ENCODE measurements at places on chromosomes 3 and 15. TPM values are rescaled to one million over a fixed set of nuclear protein-coding genes. Genes with fewer than 3 reads are reported as not detected.

DNA sequence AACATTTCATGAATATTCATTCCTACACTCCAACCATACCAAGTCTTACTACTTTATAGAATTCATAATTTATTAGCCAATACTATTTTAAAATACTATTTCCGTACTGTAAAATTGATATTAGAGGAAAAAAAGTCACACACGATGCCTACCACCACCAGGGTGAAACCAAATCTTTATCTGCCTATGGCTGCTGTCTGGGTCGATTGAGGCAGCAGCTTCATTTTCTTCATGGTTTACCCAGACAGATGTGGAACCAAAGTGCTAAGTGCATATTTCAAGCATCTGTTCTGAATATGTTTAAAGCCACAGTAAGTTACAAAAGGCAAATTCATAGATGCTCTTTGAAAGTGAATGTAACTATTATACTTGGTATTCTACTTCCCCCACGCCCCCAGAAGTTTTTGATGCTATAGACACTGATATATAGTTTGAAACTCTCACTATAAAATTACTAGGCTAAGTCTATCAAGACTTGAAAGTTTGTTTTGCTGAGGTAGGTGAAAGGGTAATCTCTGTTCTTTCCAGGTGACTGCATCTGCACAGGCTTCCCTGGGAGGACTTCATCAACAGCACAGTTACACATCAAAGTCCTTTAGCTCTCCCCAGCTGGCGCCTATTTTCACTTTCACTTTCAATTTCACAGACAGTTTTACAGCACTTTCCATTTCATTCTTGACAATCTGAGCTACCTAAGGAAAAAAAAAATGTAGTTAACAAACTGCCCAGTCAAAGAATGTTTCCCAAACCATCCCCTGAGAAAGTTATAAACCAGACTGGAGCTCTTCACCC lies 113.9 kb downstream of the POLQ start:
- no peaks in the 10 kb centered on the region for H3K4me1 ChIP-seq
- H3K27ac ChIP-seq, result no peak overlapping the region
- H3K4me3 ChIP-seq, result no peak overlapping the region

GRCh38 chr15:60669351-60669750 lies 190.4 kb upstream of the ICE2 start:
- H3K27me3 ChIP-seq, result no peaks in the 10 kb centered on the region
- H3K27ac ChIP-seq, result no peak overlapping the region
- no peaks in the 10 kb centered on the region for H3K36me3 ChIP-seq
- no peak for DNase-seq

KATNBL1 gene
- 50.3 TPM for total RNA-seq

- no peaks in the 10 kb centered on the region for H3K36me3 ChIP-seq
- no peak for DNase-seq
- H3K27me3 ChIP-seq, result no peaks in the 10 kb centered on the region
- H3K4me3 ChIP-seq, result no peak overlapping the region
- peaks cover 5% of the 10 kb centered on the region for H3K4me1 ChIP-seq
- no peak overlapping the region for H3K27ac ChIP-seq
Measured at GRCh38 chr15:47788685-47789084, 71.4 kb downstream of the SEMA6D start.

DNA sequence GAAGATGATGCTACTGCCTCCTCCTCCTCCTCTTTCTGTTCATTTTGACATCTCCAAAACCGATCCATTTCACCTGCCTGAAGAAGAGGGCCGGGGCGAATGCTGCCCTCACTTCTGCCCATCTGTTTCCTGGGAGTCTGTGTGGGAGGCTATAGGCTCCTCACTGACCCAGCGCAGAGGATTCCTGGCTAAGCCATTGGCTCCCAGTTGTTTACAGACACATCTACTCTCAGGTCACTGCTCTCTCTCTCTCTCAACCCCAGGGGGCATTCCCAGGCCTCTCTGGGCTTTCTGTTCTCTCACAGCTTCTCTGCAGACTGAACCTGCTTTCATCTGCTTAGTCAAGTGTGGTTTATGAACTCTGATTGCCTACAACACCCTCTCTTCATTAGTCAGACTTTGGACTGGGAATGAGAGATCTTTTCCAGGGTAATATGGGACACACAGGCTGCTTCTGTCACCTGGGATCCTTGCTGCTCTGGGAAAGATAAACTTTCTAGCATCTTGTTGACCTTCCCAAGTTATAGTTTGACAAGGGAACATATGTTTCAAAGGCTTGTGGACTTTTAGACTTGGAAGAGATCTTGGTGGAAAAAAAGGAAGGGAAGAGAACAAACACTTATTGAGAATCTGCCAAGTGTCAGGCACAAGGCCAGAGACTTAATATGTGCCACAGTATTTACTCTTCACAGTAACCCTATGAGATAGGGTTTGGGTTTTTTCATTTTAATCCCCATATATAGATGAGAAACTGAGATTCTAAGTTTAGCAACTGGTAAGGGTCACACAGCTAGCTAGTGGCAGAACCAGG lies 30.2 kb upstream of the USP3 start:
- no peaks in the 10 kb centered on the region for H3K27me3 ChIP-seq

GRCh38 chr3:43998370-43998835 lies 243.3 kb upstream of the TOPAZ1 start:
- peaks cover 47% of the 10 kb centered on the region for H3K4me1 ChIP-seq
- H3K27me3 ChIP-seq, result peaks cover 3% of the 10 kb centered on the region
- no peaks in the 10 kb centered on the region for H3K36me3 ChIP-seq
- H3K4me3 ChIP-seq, result no peak overlapping the region

- H3K4me1 ChIP-seq, result no peaks in the 10 kb centered on the region
- H3K4me3 ChIP-seq, result no peak overlapping the region
- no peaks in the 10 kb centered on the region for H3K36me3 ChIP-seq
- DNase-seq, result no peak
- no peaks in the 10 kb centered on the region for H3K27me3 ChIP-seq
- H3K27ac ChIP-seq, result no peak overlapping the region
Measured at GRCh38 chr3:17469954-17470353, 272.5 kb downstream of the TBC1D5 start.

GRCh38 chr15:70569091-70569713 lies 194.2 kb downstream of the UACA start:
- no peaks in the 10 kb centered on the region for H3K4me1 ChIP-seq
- H3K27ac ChIP-seq, result no peak overlapping the region
- no peaks in the 10 kb centered on the region for H3K27me3 ChIP-seq
- no peak overlapping the region for H3K4me3 ChIP-seq
- peak; percentile 22 for DNase-seq

DNA sequence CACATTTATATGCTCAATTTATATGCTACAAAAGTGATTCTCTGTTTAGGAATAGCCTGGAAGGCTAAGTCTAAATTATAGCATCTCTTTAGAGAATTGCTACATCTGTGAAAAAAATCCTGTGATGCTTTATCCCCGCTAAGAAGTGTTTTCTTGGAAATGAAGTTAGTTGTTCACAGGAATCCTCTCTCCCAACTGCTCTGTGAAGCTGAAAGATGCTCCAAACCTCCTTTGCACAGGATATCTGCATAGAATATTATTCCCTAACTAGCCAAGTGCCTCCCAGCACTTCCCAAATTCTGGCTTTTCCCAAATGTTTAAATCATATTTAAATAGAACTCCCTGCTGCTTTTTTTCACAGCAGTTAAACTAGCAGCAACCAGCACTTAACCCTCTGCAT lies 132.2 kb downstream of the SRGAP3 start:
- no peaks in the 10 kb centered on the region for H3K27me3 ChIP-seq
- no peak overlapping the region for H3K4me3 ChIP-seq
- DNase-seq, result no peak
- H3K36me3 ChIP-seq, result no peaks in the 10 kb centered on the region
- H3K27ac ChIP-seq, result no peak overlapping the region

DNA sequence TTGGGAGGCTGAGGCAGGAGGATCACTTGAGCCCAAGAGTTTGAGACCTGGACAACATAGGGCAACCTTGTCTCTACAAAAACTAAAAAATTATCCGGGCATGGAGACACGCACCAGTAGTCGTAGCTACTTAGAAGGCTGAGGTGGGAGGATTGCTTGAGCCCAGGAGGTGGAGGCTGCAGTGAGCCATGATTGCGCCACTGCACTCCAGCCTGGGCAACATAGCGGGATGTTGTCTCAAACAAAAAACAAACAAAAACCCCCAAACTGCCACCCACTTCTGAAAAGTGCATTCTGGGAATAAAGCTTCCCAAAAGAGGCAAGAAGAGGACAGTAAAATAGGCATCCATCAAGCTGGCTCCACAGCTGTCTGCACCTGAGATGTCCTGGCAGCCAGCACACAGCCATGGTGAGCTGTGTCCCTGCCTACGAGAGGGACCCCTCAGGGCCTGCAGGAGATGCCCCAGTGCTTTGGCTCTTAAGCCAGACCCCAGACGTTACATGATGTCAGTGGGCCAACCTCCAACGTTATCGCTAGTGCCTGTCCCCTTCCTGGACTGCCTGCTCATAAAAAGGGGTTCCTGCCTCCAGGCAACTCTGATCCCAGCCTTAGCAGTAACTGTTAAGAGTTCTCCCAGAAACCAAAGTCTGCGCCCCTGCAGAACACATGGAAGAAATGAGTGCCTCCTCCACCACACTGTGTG lies 101.1 kb downstream of the LRIG1 start:
- H3K4me3 ChIP-seq, result no peak overlapping the region
- H3K27ac ChIP-seq, result no peak overlapping the region
- no peak for DNase-seq
- no peaks in the 10 kb centered on the region for H3K27me3 ChIP-seq
- H3K4me1 ChIP-seq, result peaks cover 63% of the 10 kb centered on the region
- H3K36me3 ChIP-seq, result peaks cover 25% of the 10 kb centered on the region

DNA sequence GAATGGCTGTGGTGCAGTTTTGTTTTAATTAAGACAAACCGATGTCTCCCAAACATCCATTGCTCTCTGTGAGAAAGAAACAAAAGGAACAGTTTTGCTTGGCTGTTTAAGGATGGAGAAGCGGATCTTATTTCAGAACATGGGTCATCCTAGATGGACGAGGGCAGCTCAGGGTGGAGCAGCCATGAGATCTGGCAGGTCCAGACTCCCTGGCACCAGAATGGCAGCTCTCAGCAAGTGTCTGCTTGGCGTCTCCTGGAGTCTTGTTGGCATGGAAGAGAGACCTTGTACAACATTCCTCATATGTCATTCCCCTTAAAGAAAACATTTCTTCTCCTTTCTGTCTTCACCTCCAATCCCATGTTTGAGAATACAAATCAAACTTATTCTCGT lies 93.8 kb downstream of the ADAMTSL3 start:
- no peak for DNase-seq
- no peak overlapping the region for H3K27ac ChIP-seq
- no peak overlapping the region for H3K4me3 ChIP-seq
- peaks cover 2% of the 10 kb centered on the region for H3K4me1 ChIP-seq
- no peaks in the 10 kb centered on the region for H3K27me3 ChIP-seq
- no peaks in the 10 kb centered on the region for H3K36me3 ChIP-seq

CKMT1B gene
- 5.9 TPM for total RNA-seq

GRCh38 chr3:43723121-43723734 lies 32.5 kb downstream of the ABHD5 start:
- peaks cover 7% of the 10 kb centered on the region for H3K36me3 ChIP-seq
- H3K4me1 ChIP-seq, result peaks cover 14% of the 10 kb centered on the region
- H3K27me3 ChIP-seq, result no peaks in the 10 kb centered on the region
- DNase-seq, result no peak

POLR2M gene
- total RNA-seq, result 14.5 TPM

DNA sequence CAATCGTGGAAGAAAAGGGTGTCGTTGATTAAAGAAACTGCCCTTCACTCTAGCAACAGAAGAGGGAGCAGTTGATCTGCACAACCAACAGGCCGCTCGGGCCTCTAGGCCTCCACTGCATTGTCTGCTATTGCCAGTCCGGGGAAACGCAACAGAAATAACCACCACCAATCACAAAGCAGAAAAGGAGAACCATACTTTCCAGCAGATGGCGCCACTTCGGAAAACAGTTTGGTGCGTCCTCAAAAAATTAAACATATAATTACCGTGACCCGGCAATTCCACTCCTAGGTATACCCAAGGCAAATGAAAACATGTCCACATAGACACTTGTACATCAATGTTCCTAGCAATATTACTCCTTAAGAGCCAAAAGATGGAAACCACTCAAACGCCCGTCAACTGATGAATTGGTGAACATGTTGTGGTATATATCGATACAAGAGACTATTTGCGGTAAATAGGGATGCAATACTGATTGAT lies 154.1 kb downstream of the TJP1 start:
- H3K4me3 ChIP-seq, result no peak overlapping the region
- no peaks in the 10 kb centered on the region for H3K27me3 ChIP-seq
- H3K27ac ChIP-seq, result no peak overlapping the region
- peak; percentile 93 for DNase-seq

CPNE9 gene
- total RNA-seq, result not detected

TTLL13 gene
- not detected for total RNA-seq

TEX55 gene
- not detected for total RNA-seq

TAGLN3 gene
- 0.99 TPM for total RNA-seq

IGSF11 gene
- total RNA-seq, result 9.1 TPM

IMP3 gene
- 43.1 TPM for total RNA-seq

GRCh38 chr3:120561251-120562045 lies 34.7 kb upstream of the NDUFB4 start:
- no peak overlapping the region for H3K27ac ChIP-seq
- no peaks in the 10 kb centered on the region for H3K36me3 ChIP-seq
- DNase-seq, result peak; percentile 83
- no peaks in the 10 kb centered on the region for H3K27me3 ChIP-seq
- H3K4me3 ChIP-seq, result no peak overlapping the region
- H3K4me1 ChIP-seq, result peaks cover 29% of the 10 kb centered on the region

DNA sequence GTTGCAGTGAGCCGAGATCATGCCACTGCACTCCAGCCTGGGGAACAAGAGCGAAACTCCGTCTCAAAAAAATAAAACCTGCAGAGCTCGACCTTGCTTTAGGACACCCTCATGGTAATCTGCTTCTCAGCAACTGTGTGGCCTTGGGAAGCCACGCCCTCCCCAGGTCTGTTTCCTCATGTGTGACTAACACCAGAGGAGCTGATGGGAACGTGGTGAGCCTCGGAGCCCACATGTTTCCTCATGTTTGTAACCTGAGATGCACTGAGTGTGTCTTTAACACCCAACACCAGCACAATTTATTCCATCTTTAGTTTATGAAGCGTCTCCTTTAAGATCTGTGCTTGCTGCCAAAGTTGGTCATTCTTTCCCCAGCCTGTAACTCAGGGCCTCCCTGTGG lies 142.8 kb downstream of the OCA2 start:
- H3K4me1 ChIP-seq, result no peaks in the 10 kb centered on the region
- no peaks in the 10 kb centered on the region for H3K27me3 ChIP-seq
- no peak overlapping the region for H3K27ac ChIP-seq
- H3K36me3 ChIP-seq, result no peaks in the 10 kb centered on the region
- peak; percentile 7 for DNase-seq

GRCh38 chr3:70312336-70312735 lies at the start of gene MDFIC2:
Gene MDFIC2 (minus strand): TSS chr3:70312638. CDS start chr3:70311973, 665 bp downstream.
- H3K27me3 ChIP-seq, result no peaks in the 10 kb centered on the region
- no peaks in the 10 kb centered on the region for H3K4me1 ChIP-seq
- H3K27ac ChIP-seq, result no peak within 1 kb of the TSS
- H3K4me3 ChIP-seq, result no peak within 1 kb of the TSS
- H3K36me3 ChIP-seq, result no peaks in the 10 kb centered on the region

DNA sequence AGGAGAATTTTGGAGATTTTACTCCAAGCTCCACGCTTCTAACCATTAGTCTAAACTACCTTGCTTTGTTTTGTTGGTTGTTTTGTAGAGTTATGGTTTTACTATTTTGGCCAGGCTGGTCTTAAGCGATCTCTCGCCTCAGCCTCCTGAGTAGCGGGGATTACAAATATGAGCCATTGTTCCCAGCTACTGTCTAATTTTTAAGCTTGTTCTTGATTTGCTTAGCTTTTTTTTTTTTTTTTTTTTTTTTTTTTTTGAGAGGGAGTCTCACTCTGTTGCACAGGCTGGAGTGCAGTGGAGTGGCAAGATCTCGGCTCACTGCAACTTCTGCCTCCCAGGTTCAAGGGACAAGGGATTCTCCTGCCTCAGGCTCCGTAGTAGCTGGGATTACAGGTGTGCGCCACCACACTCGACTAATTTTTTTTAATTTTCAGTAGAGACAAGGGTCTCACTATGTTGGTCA lies 28.5 kb downstream of the EFCAB12 start:
- H3K27me3 ChIP-seq, result no peaks in the 10 kb centered on the region
- H3K4me1 ChIP-seq, result peaks cover 19% of the 10 kb centered on the region
- peak overlapping the region; percentile 88 for H3K27ac ChIP-seq
- no peak overlapping the region for H3K4me3 ChIP-seq
- H3K36me3 ChIP-seq, result no peaks in the 10 kb centered on the region
- no peak for DNase-seq

Measured in body of pancreas (tissue), 4 donors.